ENCODE measurements at places on chromosomes 1 and 21.
A peak's percentile ranks its signal among the peaks of the same experiment; 100 is the strongest.

DNA sequence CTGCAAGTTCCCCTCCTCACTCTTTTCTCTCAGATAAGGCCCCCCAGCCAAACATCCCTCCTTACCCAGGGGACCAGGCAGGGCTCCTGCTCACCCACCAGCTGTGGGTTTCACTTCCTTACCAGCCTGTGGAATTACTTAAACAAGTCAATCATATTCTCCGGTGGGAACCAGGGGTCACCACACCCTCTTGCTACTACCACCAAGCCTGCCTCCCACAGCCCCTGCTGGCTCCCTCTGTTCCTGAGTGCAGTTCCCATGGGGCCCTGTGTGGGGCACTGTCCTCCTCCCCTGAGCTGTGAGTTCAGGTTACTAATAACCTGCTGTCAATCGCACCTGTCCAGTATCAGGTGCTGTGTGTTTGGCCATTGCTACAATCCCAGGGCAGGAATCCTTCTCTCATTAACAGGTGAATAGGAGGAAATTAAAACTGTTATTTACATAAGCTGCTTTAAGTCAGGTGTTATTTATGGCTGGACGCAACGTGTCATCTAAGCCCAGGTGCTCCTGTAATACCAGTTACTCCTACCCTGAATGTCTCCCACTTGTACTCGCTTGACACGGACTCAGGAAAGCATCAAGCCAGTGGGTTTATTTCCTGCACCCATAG is 53.1 kb upstream of the LBR start:
- peak; percentile 70 for DNase-seq

- DNase-seq = peak; percentile 48
These were observed 496.9 kb upstream of the CAMK1G start for GRCh38 chr1:209086486-209087192.

- DNase-seq = no peak
These were observed 86.0 kb downstream of the UBIAD1 start for GRCh38 chr1:11358984-11359383.

- no peak for DNase-seq
These were observed 184.0 kb downstream of the MIS18A start for GRCh38 chr21:32094804-32095203.

DNA sequence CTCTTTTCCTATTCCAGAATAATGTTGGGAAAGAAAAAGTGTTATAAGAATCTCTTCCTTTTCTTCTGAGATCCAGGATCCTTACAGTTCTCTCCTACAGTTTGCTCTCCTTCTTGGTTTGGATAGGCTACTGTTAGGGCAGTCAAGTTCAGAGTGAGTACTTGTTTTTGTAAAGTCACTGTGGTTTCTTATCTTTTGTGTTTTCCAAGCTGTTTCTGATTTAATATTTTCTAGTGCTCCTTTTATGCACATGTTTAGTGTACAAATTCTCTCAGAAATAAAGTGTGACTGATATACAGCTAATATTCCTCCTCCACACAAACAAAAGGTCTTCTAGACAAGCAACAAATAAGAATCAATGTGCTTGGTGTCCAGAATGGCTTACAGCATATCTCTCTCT is 107.7 kb downstream of the BACH1 start:
- DNase-seq = no peak

DNA sequence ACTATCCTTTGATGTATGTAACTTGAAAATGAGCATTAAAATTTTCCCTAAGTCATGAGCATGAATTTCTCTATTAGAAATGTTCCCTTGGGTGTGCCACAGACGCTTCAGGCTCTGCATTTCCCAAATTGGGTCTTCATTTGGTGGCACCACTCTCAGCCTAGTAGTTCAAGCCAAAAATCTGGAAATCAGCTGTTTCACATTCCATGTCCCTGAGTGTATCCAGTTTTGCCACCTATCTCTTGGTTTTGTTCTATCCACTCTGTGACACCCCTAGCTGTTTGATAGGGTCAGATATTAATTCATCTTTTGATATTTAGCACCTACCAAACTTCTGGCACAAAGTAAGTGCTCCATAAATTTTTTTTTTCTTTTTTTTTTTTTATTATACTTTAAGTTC is 89.5 kb upstream of the DPH5 start:
- DNase-seq = no peak

DNA sequence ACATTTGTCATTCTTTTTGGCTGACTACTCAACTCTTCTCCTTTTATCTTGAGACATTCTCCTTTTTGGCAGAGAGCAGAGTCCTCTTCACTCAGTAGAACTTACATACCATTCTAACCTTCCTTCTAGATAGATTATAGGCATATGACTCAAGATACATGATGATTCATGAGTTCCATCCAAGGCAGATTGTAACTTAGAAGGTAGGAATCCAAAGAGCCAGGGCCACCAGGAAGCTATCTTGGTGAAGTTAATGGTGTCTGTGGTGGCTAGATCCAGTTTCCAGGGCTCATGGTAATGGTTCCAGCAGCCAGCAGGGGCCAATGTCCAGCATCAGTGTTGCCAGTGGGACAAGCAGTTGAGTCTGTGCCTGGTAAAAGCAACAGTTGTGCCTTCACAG is 76.1 kb upstream of the KIAA0040 start:
- no peak for DNase-seq

Data from GM10248 (cell line).